ENCODE measurements at places on chromosomes 11 and 22.

GRCh38 chr11:60912223-60912850 lies 1.6 kb upstream of the TMEM109 start:
- peak; percentile 69 for DNase-seq

GRCh38 chr11:3950996-3951660 lies 95.7 kb downstream of the STIM1 start:
- peak; percentile 11 for DNase-seq

DNA sequence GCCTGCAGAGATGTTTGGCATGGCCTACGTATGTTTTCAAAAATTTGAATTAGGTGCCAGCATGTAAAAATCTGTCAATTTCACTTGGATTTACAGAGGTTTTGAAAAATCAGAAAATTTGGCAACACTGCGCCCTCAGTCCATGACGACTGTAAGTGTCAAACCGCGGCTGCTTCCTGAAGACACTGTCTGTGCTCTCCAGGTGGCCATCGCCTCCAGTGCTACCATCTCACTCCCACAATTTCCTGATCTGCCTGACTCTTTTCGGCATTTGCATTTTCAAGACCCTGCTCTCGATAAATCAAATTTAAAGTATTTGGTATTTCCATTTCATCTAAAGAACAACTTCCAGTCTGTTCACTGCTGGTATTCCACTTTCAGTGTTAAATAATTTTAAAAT lies 34.6 kb downstream of the VSIG10L2 start:
- no peak for DNase-seq

DNA sequence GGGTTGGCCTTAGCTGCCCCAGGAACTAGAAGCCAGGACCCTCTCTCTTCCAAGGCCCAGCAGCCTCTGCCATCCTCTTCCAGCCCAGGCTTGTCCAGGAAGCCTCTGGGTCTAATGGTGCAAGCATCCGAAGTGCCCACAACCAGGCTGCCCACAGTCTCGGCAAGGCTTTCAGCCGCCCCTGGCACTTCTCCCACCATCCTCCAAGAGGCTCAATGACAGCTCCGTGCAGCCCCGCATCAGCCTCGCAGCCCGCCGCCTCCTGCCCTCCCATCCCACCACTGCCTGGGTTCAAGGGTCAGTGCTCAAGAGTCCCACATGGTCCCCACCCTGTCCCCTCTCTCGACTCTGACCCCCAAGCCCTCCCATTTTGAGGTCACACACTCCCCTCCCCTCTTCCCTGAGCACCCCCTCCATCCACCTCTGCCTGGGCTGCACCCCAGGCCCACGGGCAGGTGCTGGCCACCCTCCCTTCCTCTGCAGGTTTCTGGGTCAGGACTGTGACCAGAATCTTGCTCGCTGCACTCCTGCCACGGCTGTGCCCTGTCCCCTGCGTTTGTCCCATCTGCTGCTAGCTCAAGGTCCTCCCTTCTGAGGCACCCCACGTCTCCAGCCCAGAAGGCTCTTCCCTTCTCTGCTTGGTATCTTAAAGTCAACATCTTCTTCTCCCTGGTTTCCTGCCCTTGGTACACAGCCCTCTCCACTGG lies 17.2 kb downstream of the IFITM10 start:
- no peak for DNase-seq
